ENCODE measurements at places on chromosomes 3 and 15. TPM values are rescaled to one million over a fixed set of nuclear protein-coding genes. Genes with fewer than 3 reads are reported as not detected.

The KLHL6 gene
- 32.6 TPM for total RNA-seq

The ANKUB1 gene
- total RNA-seq: not detected

DNA sequence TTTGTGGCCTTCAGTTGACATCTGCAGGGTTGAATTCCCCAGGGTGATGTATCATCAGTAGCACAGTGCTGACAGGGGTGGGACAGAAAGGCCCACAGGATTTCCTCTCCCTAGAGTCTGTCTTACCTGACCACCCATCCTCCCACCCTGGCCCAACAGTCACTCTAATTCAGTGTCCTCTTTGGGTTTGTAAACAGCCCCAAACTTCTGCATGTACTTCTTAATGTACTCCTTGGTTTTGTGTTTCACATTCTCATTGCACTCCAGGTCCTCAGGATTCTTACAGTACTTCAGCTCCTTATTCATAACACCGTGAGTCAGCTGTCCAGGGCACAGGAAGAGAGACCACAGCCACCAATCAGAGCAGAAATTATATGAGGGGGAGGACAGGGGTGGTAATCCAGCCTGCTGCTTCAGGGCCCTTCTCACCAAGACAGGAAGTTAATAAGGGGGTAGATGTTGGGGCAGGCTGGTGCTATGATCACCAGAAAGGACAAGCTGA is 37.5 kb downstream of the NBEAL2 start:
- H3K27me3 ChIP-seq: no peaks in the 10 kb centered on the region
- peak; percentile 81 for DNase-seq
- H3K4me3 ChIP-seq: peak overlapping the region; percentile 65
- H3K27ac ChIP-seq: peak overlapping the region; percentile 85
- peaks cover 59% of the 10 kb centered on the region for H3K4me1 ChIP-seq

DNA sequence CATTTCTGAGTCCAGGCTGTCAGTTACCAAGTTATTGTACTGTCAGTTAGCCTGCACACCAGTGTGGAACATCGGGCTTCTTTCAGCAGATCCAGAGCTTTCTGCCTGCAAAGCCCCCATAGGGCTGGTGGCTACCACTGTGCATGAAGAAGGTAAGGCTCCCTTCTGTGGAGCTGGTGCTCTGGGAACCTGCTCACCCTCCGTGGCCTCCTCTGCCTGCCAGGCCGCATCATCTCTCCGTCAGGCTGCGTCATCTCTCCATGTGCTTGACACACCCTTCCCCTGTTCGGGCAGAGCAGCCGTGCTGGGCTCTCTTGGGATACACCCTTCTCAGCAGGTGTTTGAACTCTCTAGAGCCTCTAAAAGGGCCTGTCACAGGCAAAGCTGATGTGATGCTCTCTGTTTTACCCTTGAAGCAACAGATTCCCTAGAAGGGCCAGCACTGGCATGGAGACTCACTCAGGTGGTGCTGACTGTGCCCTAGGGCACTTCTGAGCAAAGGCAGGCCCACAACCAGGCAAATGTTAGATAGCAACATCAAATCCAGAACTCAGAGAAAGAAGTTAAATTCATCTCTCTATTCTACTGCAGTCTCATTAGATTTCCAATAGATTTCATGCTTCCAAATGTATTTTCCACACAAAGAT is 261.1 kb downstream of the EPHB1 start:
- H3K36me3 ChIP-seq: no peaks in the 10 kb centered on the region
- no peak for DNase-seq
- no peaks in the 10 kb centered on the region for H3K27me3 ChIP-seq
- H3K4me3 ChIP-seq: no peak overlapping the region

- H3K36me3 ChIP-seq: no peaks in the 10 kb centered on the region
- peak; percentile 26 for DNase-seq
- no peak overlapping the region for H3K4me3 ChIP-seq
- H3K27me3 ChIP-seq: no peaks in the 10 kb centered on the region
- H3K27ac ChIP-seq: no peak overlapping the region
- no peaks in the 10 kb centered on the region for H3K4me1 ChIP-seq
Observed at GRCh38 chr3:55405436-55405835, 81.7 kb downstream of the WNT5A start.

DNA sequence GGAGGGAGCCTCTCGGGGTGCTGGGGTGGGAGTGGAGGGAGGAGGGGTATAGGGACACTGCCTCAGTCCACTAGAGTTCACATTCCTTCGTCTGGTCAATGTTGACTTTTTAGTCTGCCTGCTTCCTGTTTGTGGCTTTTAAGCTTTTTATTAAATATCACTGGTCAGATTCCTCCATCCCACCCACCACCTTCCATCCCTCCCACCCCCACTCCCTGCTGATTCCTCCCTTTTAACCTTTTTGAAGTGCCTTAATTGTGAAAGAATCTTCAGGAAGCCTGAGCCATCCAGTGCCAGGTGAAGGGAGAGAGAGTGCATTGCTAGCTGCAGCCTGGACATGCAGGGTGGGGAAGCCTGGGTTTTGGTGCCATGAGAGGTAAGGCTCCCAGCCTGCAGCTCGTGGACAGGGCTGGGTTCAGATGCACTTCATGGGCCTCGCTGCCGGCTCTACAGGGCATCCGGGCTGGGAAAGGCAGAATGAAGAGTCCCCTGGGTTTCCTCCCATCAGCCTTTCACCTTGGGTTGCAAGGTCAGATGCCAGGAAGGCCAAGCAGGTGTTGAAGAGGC is 105.9 kb downstream of the DNAJB8 start:
- H3K27ac ChIP-seq: no peak overlapping the region
- H3K27me3 ChIP-seq: no peaks in the 10 kb centered on the region
- no peaks in the 10 kb centered on the region for H3K4me1 ChIP-seq
- H3K4me3 ChIP-seq: no peak overlapping the region

GRCh38 chr3:48966876-48967361 is 23.1 kb upstream of the P4HTM start:
- peaks cover 36% of the 10 kb centered on the region for H3K36me3 ChIP-seq
- H3K27ac ChIP-seq: peak overlapping the region; percentile 73
- H3K4me3 ChIP-seq: no peak overlapping the region
- peak; percentile 48 for DNase-seq

GRCh38 chr3:43254125-43254524 is 32.2 kb upstream of the SNRK start:
- no peak overlapping the region for H3K4me3 ChIP-seq
- no peaks in the 10 kb centered on the region for H3K36me3 ChIP-seq
- no peak for DNase-seq
- no peaks in the 10 kb centered on the region for H3K27me3 ChIP-seq
- H3K4me1 ChIP-seq: peaks cover 23% of the 10 kb centered on the region

Measured in activated CD8-positive, alpha-beta T cell treated with anti-CD3 and anti-CD28 coated beads for 36 hours (primary cell).